ENCODE measurements at places on chromosomes 4 and X.

DNA sequence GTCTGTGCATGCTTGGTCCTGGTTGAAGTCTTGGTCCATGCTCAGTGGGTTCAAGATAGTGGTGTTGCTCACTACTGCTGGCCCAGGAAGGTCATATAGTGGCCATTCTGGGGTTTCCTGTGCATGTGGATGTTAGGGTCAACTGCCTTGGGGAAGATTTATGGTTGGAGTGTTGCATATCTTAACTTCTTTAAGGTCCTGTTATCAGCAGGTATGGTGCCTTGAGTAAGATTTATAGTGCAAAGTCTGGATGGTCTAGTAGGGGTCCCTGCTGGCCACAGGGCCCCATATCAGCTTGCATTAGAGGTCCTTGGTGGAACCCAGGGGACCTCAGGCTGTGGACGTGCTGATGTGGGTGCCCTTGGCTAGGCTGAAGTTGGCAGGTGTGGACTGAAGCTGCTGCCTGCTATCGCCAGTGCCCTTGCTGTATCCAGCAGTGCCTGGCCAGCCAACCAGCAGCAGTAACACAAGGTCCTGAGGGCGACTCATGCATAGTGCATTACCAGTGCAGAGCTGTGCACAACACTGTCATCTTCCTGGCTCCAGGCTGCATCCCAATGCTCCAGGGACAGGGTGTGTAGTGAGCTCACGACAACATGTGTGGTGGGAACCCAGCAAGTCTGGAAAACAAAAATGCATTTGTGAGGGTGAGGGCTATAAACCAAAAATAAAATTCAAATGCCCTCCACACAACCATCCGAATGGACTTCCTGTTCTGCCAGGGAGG lies 61.0 kb downstream of the BEX3 start:
- DNase-seq, result no peak

- no peak for DNase-seq
These were observed 33.5 kb upstream of the CYBB start for GRCh38 chrX:37746218-37746941.

DNA sequence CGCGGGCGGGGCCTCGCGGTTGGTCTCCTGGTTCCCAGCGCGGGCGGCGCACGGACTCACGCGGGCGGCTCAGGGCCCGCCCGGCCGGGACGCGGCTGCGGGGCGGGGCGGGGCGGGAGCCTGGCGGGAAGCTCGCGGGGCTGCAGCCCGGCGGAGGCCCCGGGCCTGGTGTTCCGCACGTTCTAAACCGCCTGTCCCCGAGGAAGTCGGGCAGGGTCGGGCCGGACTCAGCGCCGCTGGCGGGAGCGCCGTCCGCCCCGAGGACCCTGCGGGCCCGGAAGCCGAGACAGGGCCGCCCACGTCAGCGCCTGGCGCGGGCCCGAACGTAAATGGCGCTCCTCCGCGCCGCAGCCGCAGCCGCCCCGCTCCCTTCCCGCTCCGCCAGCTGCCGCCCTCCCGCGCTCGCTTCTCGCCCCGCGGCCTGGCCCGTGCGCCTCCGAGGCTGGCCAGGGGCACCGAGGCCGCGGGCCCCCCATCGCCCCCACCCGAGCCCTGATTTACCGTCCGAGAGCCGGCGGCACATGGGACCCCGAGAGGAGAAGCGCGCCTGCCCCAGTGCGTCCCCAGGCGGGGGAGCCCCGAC lies 309 bp upstream of the CTBP1 start:
- peak; percentile 90 for DNase-seq

DNA sequence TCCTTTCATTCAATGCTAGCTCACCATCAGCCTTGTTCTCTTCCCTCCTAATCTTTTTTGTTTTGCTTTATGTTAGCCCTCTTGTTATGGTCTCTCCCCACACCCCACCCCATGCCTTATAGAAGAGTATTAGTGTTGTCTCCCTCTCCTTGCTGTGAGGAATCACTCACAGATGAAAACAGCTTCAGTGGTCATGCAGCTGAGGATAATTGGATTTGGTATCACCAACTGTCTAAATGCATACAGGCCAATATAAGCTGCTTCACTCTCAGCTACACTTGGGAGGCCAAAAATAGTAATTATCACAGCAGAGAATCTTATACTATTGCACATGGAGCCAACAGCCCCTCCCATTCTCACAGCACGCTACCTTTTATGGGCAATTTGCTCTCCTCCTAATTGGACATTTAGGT lies 494.6 kb upstream of the FAM241A start:
- DNase-seq, result no peak

DNA sequence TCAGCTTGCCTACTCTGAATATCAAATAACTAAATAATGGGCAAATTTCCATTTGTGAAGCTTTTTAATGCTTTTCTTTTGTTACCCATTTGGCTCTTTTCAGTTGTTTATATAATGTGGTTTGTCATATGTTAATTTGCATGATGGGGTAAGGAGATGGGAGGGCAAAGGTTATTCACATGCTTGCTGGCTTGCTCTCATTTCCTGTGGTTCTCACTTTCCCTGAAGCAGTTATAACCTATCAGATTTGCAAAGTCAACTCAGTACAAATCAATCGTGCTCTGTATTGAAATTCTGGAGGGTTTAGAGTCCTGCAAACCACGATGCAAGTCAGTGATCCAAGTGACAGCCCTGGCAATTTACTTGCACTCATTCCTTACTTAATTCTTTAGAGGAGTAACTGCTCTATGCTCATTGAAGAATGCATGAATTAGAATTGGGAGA lies 711.2 kb downstream of the ADGRL3 start:
- DNase-seq, result peak; percentile 59

- no peak for DNase-seq
These were observed 33.5 kb upstream of the SCRG1 start for GRCh38 chr4:173432430-173432829.

DNA sequence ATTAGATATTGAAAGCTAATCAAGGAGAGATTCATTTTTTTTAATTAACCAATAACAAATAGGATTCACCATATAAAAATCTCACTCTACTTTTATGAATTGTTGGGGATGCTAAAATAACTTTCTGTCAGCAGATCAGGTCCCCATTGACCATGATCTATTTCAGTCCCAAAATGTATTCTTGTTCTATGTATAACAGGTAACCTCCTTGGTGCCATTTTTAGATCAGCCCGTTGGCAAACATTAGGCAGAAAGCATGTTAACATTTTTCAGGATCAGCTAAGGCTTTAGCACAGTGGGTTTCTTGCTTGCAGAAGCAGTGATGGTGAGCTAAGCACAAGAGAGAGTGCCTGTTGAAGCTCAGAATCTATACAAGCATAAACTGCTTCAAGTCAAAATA lies 40.8 kb upstream of the COX7B2 start:
- no peak for DNase-seq

GRCh38 chr4:180219080-180219479 lies 2024.1 kb upstream of the TENM3 start:
- no peak for DNase-seq

DNA sequence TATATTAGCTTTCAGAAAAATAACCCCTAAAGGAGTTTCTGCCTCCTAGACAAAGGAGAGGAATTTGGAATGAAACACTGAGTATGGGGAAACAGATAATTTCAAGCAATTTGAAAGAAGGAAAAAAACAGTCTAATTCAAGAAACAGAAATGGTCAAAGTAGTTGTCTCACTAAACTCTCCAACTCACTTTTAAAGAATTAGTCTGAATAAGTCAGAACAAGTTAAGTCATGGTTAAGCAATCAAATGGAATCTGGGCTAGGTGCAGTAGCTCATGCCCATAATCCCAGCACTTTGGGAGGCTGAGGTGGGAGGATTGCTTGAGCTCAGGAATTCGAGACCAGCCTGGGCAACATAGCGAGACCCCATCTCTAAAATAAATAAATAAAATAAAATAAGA lies 95.7 kb upstream of the GRIA3 start:
- DNase-seq, result no peak

DNA sequence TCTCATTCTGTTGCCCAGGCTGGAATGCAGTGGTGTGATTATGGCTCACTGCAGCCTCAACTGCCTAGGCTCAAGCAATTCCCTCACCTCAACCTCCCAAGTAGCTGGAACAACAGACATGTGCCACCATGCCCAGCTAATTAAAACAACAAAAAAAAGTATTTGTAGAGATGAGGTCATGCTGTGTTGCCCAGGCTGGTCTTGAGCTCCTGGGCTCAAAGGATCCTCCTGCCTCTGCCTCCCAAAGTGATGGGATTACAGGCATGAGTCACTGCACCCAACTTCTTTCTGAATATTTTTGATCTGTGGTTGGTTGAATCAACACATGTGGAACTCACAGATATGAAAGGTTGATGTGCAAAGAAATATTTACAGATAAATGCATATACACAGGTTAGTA lies 18.5 kb upstream of the SEPTIN11 start:
- DNase-seq, result no peak

DNA sequence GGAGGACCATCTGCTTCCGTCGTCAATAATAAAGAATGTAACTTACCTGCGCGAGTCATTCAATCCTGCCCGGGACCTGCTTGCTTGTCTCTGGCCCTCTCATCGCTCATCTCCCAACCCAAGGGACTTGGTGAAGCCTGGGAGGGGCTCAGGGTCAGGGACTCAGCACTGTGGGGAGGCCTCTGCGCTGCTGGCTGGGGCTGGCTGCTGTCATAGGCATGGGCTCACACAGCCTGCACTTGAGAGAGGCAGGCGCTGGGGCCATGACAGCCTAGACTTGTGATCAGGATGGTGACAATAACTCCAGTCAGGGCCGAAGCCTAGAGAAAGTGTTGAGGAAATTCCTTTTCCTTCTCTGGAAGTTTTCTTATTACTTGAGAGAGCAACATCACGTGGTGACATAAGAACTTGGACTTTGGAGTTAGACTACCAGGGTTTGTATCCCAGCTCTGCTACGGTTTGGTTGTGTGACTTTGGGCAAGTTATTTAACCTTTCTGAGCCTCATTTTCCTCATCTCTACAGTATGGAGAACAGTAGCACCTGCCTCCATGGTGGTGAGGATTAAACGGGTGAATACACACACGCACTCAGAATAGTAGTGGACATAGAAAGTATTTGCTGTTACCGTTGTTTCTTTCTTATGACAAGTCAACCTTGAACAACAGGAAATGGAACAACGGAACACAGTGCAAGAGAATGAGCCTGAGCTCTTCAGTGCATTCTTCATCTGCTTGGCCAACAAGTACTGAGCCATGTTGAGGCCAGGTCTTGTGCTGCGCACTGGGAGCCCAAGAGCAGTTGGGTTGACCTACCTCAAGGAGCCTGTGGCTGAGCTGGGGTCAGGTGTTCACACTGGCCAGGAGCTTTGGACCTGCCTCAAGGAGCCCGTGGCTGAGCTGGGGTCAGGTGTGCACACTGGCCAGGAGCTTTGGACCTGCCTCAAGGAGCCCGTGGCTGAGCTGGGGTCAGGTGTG lies 60.5 kb downstream of the TBC1D14 start:
- no peak for DNase-seq

DNA sequence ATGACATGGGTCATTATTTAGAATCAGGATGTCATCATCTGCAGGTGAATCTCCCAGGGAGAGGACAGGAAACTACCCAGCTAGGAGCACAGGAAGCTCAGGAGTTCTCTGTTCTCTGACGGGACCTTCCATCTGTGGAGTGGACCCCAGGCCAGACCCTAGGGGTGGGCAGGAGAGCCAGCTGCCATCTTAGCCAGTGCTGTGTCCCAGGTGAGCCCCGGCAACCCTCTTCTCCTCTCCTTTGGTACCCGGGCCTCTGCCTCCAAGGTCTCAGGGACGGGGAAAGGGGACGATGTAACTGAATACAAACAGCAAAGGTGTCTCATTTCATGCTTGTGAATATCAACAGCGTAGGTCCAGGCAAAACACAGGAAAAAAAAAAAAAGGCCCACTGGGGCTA lies 48.5 kb downstream of the C4orf50 start:
- no peak for DNase-seq

DNA sequence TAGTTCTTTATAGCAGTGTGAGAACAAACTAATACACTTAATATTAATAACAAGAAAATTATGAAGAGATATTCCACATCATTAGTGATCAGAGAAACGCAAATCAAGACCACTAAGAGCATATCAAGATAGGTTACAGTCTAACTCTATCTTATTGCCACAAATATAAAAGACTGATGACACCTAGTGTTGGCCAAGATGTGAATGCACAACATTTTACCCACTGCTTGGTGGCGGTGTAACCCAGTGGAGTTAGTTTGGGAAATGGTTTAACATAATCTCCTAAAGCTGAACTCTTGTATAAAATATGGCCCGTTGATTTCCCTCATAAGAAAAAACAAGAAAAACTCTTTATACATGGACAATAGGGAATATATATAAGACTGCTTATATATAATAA lies 92.4 kb downstream of the SLITRK2 start:
- DNase-seq, result no peak

GRCh38 chrX:97234471-97235081 lies 350.9 kb downstream of the RPA4 start:
- DNase-seq, result no peak

- no peak for DNase-seq
These were observed 66.5 kb downstream of the SLIT2 start for GRCh38 chr4:20318001-20318908.

- no peak for DNase-seq
These were observed 28.3 kb downstream of the MMRN1 start for GRCh38 chr4:89922848-89923416.

- DNase-seq, result no peak
These were observed 170.8 kb upstream of the RAI2 start for GRCh38 chrX:18031726-18032375.

DNA sequence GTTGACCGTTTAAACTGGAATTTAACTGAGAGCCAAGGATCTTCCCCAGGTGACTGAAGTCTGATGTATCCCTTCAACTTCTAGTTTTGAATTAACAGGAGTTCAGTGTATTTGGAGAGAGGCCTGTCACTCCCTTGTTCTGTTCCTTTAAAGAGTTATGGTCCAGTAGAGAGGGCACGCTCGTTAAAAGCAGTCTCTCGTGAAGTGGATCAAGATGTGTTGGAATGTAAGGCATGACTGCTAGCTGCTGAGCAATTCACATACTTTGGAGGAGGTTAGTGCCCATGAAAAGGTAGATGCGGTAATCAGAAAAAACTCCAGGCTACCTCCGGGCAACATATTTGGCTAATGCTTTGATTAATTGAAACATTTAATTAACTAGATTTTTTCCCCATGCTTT lies 65.7 kb downstream of the SHROOM2 start:
- DNase-seq, result no peak

GRCh38 chr4:92825791-92826190 lies 522.0 kb downstream of the GRID2 start:
- DNase-seq, result no peak

- DNase-seq, result peak; percentile 66
These were observed 109.4 kb downstream of the PDHA2 start for GRCh38 chr4:95949136-95949765.

- DNase-seq, result no peak
These were observed 226.2 kb upstream of the TENM3 start for GRCh38 chr4:182017038-182017437.

- no peak for DNase-seq
These were observed 170.5 kb downstream of the AREG start for GRCh38 chr4:74615411-74615810.

DNA sequence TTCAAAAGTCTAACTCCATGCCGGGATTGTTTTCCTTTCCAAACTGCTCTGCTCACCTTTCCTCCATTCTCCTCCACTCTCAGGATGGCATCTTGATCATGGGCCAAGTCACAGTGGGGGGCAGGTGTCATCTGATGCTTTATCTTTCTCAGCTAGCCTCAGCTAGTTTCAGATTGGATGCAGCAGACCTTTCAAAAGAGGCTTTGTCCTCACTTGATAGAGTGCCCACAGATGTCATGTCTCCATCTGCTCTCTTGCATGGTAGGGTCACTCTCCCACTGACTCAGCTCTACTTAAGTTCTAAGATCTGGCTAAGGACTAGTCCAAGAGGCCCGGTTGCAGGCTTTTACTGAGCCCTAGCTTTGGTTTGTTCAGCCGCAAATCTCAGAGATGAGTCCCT lies 341.8 kb upstream of the GALNT7 start:
- DNase-seq, result peak; percentile 11

GRCh38 chrX:29535212-29536162 lies 679.9 kb upstream of the MAGEB2 start:
- DNase-seq, result peak; percentile 24

GRCh38 chr4:170386511-170386910 lies 296.8 kb upstream of the AADAT start:
- no peak for DNase-seq

Data from choroid plexus epithelial cell (primary cell).